ENCODE measurements at places on chromosomes 3 and 15. TPM values are rescaled to one million over a fixed set of nuclear protein-coding genes. Genes with fewer than 3 reads are reported as not detected.

DNA sequence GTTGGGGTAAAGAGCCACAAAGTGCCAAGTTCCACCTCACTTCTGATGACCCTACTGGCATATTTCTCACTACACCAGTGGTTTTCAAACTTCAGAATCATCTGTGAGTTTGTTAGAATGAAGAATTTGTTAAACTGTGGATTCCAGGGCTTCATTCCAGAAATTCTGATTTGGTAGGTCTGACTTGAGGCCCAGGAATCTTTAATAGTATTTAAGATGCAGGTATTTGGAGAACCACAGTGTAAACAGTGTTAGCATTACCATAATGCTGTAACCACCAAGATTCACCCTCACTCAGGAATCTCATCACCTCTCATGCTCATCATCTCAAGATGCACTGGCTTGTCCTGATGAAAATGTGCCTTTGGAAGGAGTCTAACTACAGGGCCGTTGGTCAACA lies 6.0 kb downstream of the KCNMB3 start:
- no peaks in the 10 kb centered on the region for H3K36me3 ChIP-seq
- H3K27ac ChIP-seq: no peak overlapping the region
- peaks cover 8% of the 10 kb centered on the region for H3K27me3 ChIP-seq

The LRTM1 gene
- not detected for total RNA-seq

DNA sequence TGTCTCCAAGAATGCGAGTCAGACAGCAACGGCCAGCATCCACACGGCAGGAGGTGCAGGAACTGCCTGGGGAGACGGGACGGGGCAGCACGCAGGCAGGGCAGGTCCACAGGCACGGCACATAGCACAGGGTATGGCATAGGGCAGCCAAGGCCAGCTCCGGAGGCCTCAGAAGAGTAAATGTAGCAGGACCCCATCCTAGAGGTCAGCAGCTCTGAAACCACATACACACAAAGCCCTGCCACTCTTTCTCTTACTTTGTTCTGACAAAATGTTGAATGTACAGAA lies 26.9 kb downstream of the ZXDC start:
- no peak overlapping the region for H3K27ac ChIP-seq
- peaks cover 45% of the 10 kb centered on the region for H3K36me3 ChIP-seq
- no peak for DNase-seq
- no peaks in the 10 kb centered on the region for H3K27me3 ChIP-seq

DNA sequence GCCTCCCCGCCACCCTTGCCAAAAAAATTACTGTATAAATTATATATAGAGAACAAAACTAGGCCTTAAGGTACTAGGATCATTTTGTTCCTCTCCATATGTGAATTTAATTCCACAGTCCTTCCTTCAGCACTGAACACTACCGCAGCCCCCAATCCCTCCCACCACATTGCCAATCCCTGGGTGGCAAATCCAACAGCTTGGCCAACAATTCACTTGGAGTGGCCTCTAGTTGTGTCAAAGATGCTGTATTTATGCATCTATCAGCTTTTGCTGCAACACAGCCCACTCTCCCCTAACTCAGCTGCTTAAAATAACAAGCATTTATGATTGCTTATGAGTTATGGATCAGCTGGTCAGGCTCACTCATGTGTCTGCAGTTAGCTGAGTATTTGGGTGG lies 18.6 kb downstream of the GPD1L start:
- H3K36me3 ChIP-seq: no peaks in the 10 kb centered on the region
- H3K27me3 ChIP-seq: no peaks in the 10 kb centered on the region
- no peak overlapping the region for H3K4me3 ChIP-seq

The CGNL1 gene
- total RNA-seq: not detected

Measured in MCF 10A (cell line).